ENCODE measurements at places on chromosomes 1 and 21.

DNA sequence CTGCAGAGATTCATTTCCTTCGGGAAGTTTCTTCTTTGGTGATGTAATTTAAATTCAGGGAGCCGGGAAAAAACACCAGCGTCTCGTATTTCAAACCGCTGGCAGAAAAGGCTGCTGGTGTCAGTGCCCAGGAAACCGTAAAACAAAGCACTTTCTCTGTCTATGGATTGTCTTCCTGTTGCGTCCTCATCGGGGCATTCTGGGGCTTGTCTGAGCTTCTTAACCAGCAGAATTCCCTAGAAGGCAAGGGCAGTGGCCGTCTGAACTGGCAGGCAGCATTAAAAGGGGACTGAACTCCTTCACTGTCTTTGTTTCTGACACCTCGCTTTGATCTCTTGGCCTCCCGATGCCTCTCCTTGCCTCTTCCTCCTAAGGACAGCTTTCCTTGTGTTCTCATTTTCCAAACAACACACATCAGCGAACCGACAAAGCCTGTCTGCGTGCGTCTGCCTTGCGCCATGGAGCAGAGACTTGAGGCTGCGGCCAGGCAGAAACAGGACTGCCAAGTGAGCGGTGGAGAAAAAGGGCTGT lies 391.6 kb upstream of the VAMP3 start:
- no peak for DNase-seq

DNA sequence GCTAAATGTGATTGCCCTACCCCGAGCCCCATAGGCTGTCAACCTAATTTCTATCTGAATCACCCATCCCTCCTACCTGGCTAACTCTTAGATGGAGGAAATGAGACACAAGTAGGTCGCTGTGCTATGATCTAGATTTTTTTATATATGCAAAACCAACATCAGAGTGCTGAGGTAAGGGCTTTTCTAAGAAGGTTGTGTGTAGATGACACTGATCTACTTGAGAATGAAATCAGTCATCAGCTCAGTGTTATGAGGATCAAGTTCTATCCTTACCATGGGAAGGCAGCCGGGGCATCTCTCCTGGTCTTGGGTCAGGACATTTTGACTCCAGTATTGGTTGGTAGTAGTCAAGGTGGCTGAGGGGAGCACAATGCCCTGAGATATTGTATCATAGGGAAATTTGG lies 23.6 kb downstream of the SLAMF1 start:
- DNase-seq = no peak

- no peak for DNase-seq
Measured at GRCh38 chr1:221192055-221192454, 312.8 kb downstream of the HLX start.

DNA sequence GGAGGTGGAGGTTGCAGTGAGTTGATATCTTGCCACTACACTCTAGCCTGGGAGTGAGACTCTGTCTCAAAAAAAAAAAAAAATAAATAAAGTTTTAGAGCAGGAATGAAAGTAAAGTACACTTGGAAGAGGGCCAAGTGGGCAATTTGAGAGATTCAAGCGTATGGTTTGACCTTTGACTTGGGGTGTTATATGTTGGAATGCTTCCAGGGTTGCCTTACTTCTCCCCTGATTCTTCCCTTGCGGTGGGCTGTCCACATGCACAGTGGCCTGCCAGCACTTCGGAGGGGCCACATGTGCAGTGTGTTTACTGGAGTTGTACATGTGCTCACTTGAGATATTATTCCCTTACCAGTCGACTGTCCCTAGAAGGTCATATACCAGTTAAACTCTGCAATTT lies 295.5 kb upstream of the PROX1 start:
- no peak for DNase-seq

DNA sequence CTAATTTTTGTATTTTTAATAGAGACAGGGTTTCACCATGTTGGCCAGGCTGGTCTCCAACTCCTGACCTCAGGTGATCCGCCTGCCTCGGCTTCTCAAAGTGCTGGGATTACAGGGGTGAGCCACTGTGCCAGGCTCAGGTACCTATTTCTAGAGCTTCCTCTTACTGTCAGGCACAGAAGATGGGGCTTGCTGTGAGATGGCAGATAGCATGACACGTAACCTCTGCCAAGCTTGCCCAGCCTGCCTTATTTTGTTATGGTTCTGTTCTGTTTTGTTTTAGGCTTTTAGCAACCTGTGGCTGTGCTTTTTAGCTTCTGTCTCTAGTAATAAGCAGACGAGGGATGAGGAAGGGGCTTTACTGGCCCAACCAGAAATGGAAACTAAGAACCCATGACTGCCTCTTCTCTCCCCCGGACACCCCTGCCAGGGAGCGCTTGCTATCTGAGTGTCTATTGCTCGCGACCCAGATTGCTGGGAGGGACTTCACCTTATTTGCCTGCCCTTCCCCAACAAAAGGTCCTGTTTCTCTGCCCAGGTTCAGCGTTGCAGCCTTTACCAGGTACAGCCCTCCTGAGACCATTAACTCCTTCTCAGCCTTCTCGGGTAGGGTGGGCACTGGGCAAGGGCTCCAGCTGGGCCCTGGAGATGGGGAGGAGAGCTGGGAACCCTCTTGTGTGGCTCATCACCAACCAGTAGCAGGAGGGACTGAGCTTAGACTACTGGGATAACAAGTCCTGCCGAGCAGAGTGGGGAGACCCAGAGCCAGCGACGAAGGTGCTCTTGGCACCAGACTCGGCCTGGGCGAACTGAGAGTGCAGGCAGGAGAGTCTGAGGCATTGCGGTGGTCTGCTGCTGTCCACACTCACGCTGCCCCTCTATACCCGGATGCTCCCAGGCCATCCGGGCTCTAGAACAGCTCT lies 13.5 kb upstream of the LGR6 start:
- no peak for DNase-seq

DNA sequence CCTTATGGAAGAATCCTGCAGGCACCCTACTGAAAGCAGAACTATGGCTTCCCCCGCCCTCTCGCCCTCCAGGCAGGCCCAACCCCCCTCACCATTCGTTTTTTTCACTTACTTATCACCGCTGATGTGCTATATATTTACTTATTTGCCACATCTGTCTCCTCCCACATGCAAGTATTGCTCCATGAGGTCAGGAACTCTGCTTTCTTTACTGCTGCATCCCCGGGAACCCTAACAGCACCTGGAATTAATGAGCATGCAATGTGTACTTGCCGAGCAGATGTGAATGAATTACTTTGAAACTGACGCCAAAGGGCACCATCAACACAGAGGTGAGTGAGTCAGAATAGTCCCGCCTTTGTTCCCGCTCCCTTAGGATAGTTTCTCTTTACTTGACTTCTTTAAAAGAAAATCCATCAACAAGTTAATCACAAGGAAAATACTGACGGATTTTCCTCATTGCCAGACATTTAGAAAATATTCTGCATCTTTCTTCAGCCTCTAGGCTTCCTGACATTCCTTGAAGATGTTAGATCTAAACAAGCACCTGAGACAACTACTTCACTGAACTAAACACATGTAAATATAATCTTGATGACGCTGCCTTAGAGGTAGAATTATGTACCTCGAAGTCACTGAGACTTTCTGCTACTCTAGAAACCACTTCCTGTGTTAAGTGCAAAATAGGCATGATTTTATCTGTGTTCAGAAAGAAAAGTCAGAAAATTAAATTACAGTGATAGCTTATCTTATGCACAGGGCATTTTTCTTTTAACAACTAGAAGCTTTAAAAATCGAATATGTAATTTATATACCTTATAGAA lies 17.5 kb upstream of the RAB4A start:
- DNase-seq = no peak

DNA sequence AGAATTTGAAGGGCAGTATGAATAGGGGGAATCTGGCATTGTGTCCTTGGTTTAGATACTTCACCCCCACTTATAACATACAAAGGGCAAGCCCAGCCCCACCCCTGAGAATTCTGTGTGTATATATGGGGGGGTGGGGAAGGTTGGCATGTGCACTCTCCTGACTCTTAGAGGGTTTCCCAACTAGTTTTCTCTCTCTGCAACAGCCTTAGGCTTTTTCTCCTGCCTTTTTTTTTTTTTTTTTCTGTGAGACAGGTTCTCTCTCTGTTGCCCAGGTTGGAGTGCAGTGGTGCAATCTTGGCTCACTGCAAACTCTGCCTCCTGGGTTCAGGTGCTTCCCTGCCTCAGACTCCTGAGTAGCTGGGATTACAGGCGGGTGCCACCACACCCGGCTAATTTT lies 2.9 kb upstream of the ZBED6 start:
- no peak for DNase-seq

- no peak for DNase-seq
Measured at GRCh38 chr1:1616838-1617237, 1.5 kb downstream of the MIB2 start.

GRCh38 chr1:46757247-46757955 lies 38.5 kb upstream of the EFCAB14 start:
- no peak for DNase-seq

GRCh38 chr1:37485902-37486679 lies 11.7 kb downstream of the ZC3H12A start:
- no peak for DNase-seq

GRCh38 chr1:67250051-67250653 lies 57.5 kb upstream of the IL12RB2 start:
- no peak for DNase-seq

GRCh38 chr21:45286671-45287437 lies 841 bp downstream of the POFUT2 start:
- peak; percentile 1 for DNase-seq

GRCh38 chr1:14897080-14897449 lies 256.5 kb upstream of the TMEM51 start:
- DNase-seq = no peak

GRCh38 chr1:10814312-10814711 lies 17.9 kb upstream of the CASZ1 start:
- DNase-seq = no peak

DNA sequence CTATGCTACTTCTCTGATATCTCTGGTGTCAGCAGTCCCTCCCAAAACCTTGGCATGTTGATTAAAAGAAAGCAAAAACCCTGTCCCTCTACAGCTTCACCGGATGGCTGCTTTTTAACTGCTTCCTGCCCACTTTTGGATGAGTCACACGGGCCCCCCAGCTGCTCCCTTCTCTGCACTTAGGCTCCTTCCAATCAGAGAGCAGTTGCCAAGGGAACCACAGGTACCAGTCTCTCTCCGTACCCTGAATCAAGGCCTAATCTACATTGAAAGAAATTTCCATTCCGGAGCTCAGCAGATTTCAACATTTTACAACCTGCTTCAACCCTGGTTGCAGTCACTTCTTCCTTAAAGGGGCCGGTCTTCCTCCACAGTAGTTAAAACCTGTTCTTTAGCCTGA lies 70.6 kb upstream of the GJB5 start:
- no peak for DNase-seq

DNA sequence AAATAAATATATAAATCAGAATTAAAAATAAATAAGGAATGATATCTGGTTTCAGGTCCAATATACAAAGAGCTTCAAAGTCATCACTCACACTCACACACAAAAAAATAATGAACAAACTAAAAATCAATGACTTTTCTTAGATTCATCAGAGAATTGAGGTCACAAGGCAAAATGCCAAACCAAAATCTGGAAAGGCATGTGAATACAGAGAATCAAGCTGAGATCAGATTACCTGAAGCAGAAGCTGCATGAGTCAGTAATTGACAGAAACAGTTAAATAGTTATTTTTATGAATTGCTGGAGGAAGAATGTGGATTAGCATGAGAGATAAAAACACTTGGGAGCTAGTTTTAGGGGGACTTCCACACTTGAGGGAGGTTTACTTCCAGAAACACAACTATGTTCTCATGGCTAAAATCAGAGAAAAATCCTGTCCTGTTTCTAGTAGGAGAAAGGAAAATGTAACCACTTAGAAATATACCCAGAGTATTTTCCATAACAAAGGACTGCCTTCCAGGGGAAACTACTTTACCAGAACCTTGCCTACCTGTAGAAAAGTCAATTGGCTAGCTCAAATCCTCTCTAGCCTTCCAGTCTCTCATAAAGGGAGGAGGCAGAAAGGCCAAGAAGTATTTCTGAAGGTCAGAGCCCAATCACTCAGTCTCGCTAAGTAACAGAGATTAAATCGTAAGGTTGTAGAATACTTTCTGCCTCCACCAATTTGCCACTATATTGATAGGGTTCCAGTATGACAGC lies 536.6 kb upstream of the NR5A2 start:
- DNase-seq = no peak

DNA sequence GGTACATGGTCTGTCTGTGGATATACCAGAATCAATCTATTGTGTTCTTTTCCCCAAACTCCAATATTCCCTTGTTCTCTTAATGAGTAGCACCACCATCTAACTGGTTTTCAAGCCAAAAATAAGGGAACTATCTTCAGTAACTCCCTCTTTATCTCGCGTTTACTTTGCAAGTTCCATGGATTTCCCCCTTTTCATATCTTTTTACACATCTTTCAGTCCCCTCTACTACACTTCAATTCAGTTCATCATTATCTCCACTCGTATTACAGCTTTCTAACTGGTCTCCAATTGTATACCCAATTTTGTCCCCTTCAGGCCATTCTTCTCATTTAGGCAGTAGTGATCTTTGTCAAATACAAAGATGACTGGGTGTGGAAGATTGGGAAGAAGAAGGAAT lies 4.1 kb upstream of the TMCO1 start:
- DNase-seq = no peak

GRCh38 chr1:234970731-234971476 lies 157.7 kb downstream of the TOMM20 start:
- DNase-seq = no peak

DNA sequence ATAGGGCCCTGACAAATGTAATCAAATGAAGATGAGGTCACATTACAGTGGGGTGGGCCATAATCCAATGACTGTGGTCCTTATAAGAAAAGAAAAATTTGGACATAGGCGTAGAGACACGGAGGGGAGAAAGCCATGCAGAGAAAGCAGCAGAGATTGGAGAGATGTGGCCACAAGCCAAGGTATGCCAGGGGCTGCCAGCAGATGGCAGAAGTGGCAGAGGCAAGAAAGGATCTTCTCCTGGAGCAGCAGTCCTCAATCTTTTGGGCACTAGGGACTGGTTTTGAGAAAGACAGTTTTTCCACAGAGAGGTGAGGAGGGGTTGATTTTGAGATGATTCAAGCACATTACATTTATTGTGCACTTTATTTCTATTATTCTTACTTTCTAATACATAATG lies 355.1 kb downstream of the NPHP4 start:
- DNase-seq = peak; percentile 19

GRCh38 chr21:26842300-26842699 lies 2.9 kb downstream of the ADAMTS1 start:
- no peak for DNase-seq

DNA sequence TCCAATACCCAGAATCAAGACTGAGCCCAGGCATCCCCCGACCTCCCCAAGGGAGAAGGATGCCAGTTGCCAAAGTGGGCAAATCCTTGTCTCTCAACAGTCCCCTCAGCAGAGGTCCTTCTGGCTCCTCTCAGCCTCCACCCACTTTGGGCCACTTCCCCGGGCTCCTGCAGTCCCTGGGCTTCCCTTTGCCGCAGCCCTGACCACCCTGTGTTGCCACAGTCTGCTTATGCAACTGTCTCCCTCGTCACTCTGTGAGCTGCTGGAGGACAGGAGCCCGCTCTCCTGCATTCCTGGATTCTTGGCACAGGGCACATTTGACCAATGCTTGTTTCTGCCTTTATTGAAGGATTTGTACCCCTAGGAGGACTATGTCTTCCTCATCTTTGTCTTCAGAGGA lies 2.9 kb upstream of the LRP8 start:
- no peak for DNase-seq

Data from activated CD4-positive, alpha-beta T cell treated with anti-CD3 and anti-CD28 coated beads, Interleukin-2, amount 50 U/mL, for 48 hours (primary cell).